ENCODE measurements at places on chromosomes 11 and 22. TPM values are rescaled to one million over a fixed set of nuclear protein-coding genes. Genes with fewer than 3 reads are reported as not detected.

PKNOX2 gene
- 0.94 TPM for total RNA-seq

SELENOH gene
- total RNA-seq: 147 TPM

APOL2 gene
- total RNA-seq: 57.9 TPM

TMPRSS6 gene
- not detected for total RNA-seq

RTL10 gene
- 3.7 TPM for total RNA-seq
